Adipocyte (in vitro differentiated cells): ENCODE measurements at places on chromosomes 7 and 10.

GRCh38 chr10:72058989-72059842, 29.1 kb downstream of the SPOCK2 start:
- DNase-seq: peak; percentile 37

DNA sequence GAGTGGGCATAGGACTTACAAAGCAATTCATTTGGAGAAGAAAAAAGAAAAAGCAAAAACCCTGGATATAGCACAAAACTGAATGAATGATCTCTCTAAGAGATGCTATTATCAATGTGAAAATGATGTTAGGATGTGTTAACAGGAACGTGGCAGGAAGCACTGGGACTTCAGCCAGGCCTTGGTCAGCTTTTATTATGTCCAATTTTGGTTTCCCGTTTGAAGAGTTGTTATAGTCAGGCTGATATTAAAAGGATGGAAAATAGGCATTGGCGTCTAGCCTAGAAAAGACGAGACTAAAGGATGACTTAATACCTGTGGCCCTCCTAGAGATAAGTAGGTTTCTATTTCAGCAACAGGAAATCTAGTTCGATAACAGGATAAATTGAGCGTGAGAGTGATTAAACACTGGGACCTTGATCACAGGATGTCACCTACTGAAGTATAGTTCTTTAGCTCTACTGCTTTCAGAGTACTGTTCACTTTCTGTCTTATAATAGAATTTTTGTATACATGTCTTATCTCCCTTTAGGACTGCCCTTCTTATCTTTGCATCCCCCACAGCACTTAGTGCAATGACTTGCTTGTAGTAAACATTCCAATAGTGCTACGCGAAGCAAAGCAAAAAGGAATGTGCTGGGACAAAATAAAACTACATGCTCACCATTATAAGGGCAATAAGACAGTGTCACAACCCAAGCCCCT, 99.8 kb upstream of the AGBL3 start:
- peak; percentile 62 for DNase-seq

DNA sequence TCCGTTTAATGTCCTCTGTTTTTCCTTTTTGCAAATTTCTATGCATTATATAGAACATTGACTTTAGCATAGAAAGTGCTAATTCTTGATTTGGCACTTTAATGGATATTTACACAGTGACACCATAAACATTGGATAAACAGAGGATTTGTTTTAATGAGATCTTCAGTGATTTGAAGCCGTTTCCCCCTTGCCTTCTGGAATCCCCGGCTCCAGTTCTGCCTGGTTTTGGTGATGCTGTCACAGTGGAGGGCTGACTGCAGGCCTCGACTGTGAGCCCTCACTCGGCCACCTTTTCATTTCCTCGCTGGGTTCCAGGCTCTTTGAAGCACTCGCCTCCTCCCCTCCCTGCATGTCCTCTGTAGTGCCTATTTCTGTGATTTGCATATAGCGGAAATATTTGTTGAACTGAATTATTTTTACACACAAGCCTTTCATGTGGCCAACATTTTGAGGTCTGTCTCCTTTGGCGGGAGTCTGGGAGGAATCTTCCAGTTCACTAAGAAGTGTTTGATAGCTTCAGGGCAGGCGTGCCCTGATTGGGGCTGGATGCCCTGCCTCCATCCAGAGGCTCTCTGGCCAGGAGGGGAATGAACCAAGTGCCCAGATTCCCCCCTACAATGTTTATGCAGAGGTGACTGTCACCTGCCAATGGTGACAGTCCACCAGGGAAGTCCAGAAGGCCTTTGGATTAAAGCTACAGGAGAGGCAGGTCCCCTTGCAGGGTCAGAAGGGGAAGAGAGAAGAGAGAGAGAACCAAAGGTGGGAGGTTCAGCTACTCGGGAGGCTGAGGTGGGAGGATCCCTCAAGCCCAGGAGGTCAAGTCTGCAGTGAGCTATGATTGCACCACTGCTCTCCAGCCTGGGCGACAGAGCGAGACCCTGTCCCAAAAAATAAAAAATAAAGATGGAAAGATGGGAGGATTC, 67.5 kb downstream of the CUX1 start:
- DNase-seq: no peak

DNA sequence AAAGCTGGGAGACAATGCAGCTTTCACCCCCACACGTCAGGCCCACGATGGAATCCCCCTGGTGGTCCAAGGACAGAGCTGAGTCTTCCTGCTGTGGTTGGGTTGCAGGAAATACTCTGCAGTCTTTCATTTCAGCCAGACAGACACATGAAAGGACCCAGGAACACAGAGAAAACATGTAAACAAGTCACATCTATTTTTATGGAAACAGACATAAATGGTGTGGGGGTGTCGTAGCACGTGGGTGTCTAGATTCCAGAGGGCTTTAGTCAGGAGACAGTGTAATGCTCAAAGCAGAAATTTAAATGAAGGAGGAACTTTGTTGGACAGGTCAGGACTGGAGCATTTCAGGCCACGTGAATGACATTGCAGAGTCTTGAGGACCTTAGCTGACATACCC, 444.6 kb downstream of the SUGCT start:
- DNase-seq: peak; percentile 30

DNA sequence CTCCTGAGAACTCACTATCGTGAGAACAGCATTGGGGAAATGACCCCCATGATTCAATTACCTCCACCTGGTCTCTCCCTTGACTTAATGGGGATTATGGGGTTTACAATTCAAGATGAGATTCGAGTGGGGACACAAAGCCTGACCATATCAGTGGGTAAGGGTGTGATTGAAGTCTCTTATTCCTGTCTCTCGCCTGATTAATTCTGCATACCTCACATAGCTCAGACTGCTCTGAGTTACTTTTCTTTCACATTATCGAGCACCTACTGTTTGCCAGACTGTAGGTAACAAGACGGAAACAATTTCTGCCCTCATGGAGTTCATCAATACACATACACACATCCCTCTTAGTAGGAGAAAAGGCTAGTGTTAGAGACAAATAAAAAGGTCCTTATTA, 25.0 kb downstream of the CISD1 start:
- DNase-seq: no peak

DNA sequence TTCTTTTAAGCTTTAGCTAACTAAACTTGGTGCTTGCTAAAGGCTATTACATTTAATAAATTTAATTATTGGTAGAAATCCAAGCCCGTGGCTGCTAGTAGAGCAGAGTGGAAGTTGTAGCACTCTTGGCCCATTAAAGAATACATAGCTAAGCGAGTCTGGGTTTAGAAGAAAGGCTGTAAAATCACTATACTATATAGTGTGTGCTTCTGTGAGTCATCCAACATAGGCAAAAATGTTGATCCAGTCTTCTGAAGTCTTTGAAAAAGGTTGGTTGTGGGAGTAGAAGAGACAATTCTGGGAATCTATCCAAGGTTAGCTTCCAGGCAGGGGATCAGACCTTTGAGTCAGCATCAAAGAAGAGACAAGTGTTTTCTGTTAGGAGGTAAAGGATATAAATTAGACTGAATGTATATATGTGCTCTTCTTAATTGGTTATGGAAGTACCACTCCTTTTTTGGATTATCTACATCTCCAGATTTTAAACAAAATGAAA, 664.2 kb downstream of the NXPH1 start:
- no peak for DNase-seq

DNA sequence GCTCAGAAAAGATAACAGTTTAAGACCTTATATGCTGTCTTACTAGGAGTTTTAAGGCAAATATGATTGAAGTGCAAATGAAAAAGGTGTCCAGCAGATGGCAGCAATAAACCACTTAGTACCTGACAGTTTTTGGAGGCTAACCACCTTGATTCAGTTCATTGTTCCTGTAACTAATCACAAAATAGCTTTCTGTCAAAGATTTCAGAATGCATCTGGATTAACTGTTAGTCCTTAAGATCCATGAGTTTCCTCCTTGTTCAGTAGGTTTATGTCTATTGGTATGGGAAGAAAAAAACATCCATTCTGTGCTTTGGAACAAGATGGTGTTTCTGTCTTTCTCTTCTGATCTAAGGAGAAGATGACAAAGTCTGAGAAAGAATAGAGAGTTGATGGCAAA, 46.6 kb downstream of the CCSER2 start:
- DNase-seq: peak; percentile 75

DNA sequence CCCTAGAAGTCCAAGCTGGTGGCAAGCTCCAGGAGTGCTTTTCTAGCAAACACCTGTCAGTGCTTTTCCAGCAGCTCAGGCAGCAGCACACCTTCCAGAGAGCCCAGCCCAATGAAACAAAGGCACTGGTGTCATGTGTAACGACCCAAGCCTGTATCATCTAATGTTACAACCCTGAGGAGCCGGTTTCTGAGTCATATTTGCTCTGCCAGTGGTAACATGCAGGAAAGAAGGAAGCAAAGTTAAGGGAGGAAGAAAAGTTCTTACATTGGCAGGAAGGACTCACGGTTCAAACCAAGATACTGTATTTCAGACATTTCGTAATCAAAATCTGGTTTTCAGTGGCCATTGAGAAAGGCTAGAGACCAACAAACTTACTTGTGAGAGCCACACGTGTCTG, at the start of gene ANKRD22:
Gene ANKRD22, minus strand, starts transcription at position 139 of the 400 bp plus-strand sequence. CDS start 237 bp downstream, outside the sequence.
- peak; percentile 53 for DNase-seq

DNA sequence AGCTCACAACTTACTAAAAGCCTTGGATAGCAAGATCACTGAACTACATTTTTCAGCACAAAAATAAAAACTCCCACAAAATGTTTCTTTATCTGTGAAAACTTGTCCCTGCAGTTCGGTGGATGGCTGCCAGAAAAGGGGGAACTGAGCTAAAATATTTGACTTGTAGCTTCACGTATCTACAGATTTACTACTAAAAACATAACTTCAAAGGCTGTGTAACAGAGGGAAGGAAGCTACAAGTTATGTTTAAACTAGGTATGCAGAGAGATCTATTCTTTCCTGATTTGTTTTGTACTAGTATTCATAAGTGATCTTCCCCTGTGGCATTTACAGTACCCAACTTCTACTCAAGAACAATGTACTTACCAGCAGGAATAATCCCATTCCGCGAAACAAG, 25.1 kb downstream of the SGCE start:
- no peak for DNase-seq

GRCh38 chr7:135186261-135186540, 15.7 kb upstream of the CYREN start:
- no peak for DNase-seq

DNA sequence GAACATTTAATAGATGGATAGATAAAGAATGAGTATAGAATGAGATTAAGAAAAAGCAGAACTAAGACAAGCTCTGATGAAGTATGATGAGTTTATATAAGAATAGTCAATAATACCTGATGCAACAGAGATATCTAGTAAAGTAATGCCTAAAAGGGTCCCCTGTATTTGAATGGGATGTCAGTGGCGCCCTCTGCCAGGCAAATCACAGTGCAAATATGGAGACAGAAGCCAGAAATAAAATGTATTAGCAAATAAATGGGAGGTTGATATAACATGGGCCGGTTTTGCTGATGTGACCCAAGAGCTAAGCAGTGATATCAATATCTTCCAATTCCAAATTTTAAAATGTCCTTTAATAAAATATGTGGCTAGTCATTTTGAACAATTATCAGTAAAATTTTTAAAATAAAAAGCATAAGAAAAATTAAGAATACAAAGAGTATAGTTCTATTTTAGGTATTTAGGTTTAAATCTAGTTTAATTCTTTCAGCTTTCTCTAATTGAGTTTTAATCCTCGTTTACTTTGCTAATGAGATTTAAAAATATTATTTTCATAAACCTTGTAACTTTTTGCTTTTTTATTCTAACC, 62.6 kb downstream of the ADK start:
- peak; percentile 75 for DNase-seq

GRCh38 chr10:52644373-52645186, 128.0 kb downstream of the MBL2 start:
- peak; percentile 78 for DNase-seq

- DNase-seq: no peak
Measured at GRCh38 chr10:61784354-61785133, 117.0 kb upstream of the ARID5B start.

DNA sequence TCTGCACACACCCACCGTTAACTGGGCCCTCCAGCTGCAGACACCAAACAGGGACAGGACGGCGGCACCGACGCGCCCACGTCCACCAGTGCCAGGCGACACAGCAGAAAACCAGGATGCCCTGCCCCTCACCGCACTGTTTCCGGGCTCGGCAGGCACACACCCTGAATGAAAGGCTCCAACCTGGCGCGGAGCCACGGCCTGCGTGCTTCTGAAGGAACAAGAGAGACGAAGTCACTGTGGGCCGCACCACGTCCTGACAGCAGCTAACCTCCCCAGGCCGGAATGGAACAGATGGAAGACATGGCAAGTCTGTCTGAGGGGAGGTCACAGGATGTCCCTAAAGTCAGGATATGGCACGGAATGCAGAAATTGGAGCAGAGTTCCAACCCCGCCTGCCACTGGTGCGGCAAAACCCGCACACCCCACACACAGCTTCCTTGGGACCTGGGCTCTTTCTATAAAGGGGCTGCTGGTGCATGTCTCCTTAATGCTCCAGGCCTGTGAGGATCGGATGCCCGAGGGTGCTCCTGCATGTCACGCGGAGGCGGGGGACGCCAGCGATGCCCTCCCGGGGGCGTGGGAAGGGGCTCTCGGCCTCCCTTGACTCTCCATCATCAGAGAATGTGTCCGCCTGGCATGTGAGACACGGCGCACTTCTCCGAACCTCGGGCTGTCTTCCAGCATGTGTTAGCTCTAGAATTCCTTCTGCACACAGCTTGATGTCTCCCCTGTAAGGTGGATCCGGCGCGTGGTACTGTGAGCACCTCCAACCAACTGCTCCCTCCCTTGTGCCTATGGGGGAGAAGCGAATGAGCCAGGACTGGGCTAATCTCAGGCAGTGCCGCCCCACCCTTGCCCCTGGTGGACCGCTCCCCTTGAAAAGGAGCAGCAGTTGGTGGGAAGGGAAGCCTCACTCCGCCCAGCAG, 3.9 kb upstream of the GPER1 start:
- no peak for DNase-seq

DNA sequence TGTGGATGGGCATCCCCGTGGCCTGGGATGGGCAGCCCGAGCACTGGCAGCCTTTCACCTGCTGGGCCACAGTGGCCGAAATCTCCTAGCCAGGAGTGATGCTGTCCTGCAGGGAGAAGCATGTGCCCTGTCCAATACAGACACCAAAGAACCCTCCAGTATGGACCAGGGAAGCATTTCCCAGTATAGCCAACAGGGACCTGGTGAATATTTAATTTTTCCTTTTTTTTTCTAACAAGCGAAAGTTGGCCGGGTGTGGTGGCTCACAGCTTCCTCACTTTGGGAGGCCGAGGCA, 11.0 kb downstream of the IMPDH1 start:
- no peak for DNase-seq

DNA sequence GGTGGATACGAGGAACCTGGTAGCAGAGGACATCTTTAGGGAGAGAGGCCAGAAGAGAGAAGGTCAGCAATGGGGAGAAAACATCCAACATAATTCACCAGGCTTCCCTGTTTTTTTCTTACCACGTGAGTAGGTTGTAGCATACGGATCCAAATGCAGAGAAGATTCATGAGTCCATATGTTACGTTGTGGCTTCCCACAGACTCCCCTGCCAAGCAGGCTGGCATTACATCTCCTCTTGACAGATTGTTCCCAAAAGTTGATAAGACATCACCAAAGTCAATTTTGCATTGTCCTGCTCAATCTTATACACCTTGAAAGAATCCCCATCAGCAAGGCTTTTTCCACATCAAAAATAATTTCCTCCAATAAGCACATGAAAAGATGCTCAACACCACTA, 39.7 kb downstream of the DRGX start:
- no peak for DNase-seq
